ENCODE measurements at places on chromosomes 5 and 9. TPM values are rescaled to one million over a fixed set of nuclear protein-coding genes. Genes with fewer than 3 reads are reported as not detected.

Gene PCDHB9
- 2.3 TPM for total RNA-seq

GRCh38 chr5:149674686-149675085, 55.4 kb upstream of the PPARGC1B start:
- DNase-seq = no peak

GRCh38 chr5:9536717-9537116, 9.2 kb downstream of the SEMA5A start:
- DNase-seq = peak; percentile 68

- DNase-seq = no peak
Measured at GRCh38 chr9:101388507-101388993, 3.7 kb upstream of the BAAT start.

DNA sequence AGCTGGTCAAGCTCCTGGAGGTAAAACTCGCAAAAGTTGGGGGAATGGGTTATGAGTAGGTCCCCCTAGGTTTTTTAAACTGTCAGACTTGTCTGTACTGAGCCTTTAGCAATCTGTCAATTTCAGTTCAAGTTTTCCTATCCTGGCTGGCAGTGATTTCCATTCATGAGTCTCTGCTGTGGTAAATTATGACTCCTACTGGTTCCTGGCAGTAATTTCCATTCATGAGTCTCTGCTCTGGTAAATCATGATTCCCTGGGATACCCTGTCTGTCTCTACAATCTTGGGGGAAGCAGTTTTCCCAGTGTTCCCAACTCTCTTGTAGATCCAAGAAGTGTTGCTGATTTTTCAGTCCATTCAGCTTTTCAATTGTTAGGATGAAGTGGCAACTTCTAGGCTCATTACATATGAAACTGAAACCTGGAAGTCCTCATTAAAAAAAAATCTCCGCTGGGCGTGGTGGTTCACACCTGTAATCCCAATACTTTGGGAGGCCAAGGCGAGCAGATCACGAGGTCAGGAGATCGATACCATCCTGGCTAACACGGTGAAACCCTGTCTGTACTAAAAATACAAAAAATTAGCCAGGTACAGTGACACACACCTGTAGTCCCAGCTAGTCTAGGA, 91.3 kb upstream of the GPBP1 start:
- DNase-seq = no peak

DNA sequence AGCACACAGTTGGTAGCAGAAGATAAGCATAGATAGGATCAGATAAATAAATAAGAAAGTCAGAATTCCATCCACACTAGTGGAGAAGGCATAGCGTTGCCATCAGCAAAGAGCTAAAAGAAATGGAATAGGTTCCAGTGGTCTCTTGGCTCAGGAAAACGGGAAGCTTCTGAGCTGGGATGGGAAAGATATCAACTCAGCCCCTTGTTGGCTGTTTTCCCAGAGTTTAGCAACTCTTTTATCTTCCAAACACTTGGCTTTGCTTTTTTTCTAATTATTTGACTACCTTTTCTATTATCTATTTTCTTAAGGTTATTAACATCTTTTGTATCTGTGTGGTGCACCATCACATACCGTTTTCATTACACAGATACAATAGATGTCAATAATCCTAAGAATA, 445.7 kb upstream of the TRPC7 start:
- DNase-seq = no peak

Data from right cardiac atrium (tissue), 5 donors.